ENCODE measurements at places on chromosomes 13 and 19. TPM values are rescaled to one million over a fixed set of nuclear protein-coding genes. Genes with fewer than 3 reads are reported as not detected.
A peak's percentile ranks its signal among the peaks of the same experiment; 100 is the strongest.

Gene SYT5
- 4.3 TPM for total RNA-seq

Gene PEX11G
- total RNA-seq = 5.5 TPM

Gene A1BG
- 4.6 TPM for total RNA-seq

Gene DPF1
- 4.9 TPM for total RNA-seq

Gene ZNF442
- total RNA-seq = 5.4 TPM

Gene MIR17HG
- 13.8 TPM for total RNA-seq

Gene ZNF569
- 7.6 TPM for total RNA-seq

Gene ZNF793
- total RNA-seq = 30.9 TPM

Gene GRIK5
- 11.6 TPM for total RNA-seq

DNA sequence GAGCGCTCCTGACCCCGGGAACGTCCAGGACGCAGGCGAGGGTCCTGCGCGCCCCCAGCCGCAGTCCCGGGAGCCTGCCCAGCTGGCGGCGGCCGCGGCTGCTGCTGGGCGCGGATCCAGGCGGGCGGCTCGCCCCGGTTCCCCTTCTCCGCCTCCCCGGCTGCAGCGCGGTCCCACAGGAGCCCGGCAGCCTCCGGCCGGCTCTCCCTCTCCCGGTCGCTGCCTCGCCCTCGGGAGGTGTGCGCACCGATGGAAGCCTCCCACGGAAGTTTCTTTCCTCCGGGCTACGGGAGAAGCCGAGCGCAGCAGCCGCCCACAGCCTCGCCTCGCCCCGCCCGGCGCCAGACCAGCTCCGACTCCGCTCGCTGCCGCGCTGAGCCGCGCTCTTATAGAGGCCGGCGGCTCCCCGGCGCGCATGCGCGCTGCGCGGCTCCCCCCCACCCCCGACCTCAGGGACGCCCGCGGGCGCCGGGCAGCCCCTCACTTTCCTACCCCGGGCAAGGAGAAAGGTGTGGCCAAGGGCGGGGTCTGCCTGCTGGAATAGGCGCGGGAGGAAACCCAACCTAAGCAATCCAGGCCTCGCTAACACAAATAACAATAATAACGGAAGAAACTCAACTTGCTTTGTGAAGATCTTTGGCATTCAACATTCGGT is at the start of gene SHISA2:
SHISA2 (minus strand) TSS at position 360 of the 655 bp plus-strand sequence. CDS start 1,041 bp downstream, outside the sequence.
- peak; percentile 40 for DNase-seq
- peaks cover 27% of the 10 kb centered on the region for H3K27me3 ChIP-seq
- peak within 1 kb of the TSS; percentile 1 for H3K27ac ChIP-seq
- H3K36me3 ChIP-seq = peaks cover 2% of the 10 kb centered on the region
- peaks cover 5% of the 10 kb centered on the region for H3K4me1 ChIP-seq

- DNase-seq = no peak
- H3K4me3 ChIP-seq = peak overlapping the region; percentile 89
- H3K27me3 ChIP-seq = no peaks in the 10 kb centered on the region
- H3K27ac ChIP-seq = peak overlapping the region; percentile 98
These were observed 666 bp upstream of the ZNF320 start for GRCh38 chr19:52898101-52898500.

DNA sequence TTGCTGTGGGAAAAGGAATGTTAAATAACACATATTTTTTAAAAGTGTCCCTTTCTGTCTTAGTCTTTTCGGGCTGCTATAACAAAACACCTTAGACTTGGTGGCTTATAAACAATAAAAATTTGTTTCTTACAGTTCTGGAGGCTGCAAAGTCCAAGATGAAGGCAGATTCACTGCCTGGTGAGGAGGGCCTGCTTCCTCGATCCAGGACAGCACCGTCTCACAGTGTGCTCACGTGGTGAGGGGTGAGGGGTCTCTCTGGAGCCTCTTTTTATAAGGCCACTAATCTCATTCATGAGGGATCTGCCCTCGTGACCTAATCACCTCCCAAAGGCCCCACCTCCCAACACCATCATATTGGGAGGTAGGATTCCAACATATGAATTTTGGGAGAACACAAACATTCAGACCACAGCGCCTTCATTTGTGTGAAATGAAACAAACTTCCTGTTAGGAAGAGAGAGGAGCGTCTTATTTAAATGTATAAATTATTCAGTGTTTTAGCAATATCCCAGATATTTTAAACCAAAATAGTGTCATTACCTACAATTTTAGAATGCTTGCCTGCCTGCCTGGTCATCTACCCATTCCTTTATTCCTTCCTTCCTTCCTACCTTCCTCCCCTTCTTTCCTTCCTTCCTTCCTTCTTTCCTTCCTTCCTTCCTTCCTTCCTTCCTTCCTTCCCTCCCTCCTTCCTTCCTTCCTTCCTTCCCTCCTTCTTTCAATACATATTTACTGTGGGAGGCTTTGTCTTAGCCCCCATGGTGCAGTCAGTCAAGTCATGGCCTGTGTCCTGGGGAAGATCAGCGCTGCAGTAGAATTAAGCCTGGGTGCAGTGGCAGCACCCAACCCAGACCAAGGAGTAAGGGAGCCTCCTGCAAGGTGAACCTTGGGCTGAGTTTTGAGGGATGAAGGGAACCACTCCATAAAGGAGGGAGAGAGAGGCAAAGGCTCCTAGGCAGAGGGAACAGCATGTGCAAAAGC is 84.2 kb downstream of the TEX26 start:
- H3K27ac ChIP-seq = no peak overlapping the region
- H3K27me3 ChIP-seq = peaks cover 19% of the 10 kb centered on the region
- no peaks in the 10 kb centered on the region for H3K36me3 ChIP-seq
- no peak for DNase-seq
- H3K4me1 ChIP-seq = no peaks in the 10 kb centered on the region

- H3K4me1 ChIP-seq = no peaks in the 10 kb centered on the region
- no peaks in the 10 kb centered on the region for H3K36me3 ChIP-seq
- no peak overlapping the region for H3K27ac ChIP-seq
These were observed 134.1 kb downstream of the URI1 start for GRCh38 chr19:30076101-30076551.

DNA sequence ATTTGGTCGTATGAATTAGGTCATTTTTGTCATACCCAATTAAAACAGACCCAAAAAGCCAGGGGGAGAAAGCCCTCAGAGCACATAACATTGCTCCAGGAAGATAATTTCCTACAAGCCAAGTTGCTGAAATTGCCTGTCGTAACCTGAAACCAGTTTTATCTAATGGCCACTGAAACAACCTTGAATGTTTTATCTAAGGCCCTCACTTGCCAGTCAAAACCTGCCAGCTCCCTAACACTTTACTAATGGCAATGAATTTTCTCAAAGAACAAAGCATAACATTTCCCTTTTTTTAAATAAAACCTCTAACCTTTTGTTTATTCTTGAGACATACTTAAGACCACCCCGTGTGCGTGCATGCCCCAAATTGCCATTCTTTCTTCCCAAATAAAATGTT is 496.2 kb upstream of the KLHL1 start:
- DNase-seq = no peak
- H3K27ac ChIP-seq = peak overlapping the region; percentile 29
- H3K36me3 ChIP-seq = peaks cover 4% of the 10 kb centered on the region
- H3K27me3 ChIP-seq = no peaks in the 10 kb centered on the region

DNA sequence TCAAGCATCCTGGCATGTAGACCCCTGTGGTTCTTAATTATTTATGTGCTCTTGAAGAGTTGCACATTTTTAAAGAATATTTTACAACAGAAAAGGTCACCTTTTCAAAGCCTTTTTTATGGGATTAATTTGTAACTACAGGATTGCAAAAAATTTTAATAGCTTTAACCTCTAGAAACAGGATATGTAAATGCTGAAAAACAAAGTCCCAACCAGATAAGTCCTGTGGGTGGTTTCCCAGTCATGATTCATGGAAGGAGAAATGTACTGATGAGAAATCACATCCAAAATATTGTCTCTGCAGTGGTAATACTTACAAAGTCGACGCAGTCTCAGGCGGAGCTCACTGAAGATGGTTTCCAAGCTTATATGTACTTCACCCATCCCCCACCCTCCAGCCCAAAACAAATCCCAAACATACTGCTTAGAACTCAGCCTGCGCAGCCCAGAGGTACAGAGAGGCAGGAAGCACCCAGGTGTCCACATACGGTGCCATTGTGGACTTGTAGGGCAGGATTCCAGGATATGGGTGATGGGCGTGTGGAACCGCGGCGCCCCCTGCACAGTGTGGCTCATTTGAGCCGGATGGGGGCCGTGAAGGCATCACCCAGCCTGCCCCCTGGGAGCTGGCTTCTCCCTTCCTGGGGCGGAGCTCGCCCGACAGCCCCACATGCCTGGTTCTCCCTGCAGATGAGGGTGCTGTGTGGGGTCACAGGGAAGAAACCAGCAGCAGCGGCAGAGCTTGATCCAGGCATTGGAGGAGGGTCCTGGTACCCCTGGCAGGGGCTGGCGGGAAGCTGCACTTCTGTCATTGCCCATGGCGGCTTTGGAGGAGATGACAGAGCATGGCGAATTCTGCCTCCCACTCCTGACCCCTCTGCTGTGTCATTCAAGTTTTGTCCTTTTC is 101.2 kb downstream of the ATP11A start:
- H3K4me1 ChIP-seq = no peaks in the 10 kb centered on the region
- H3K27me3 ChIP-seq = no peaks in the 10 kb centered on the region
- H3K4me3 ChIP-seq = no peak overlapping the region
- no peak for DNase-seq

DNA sequence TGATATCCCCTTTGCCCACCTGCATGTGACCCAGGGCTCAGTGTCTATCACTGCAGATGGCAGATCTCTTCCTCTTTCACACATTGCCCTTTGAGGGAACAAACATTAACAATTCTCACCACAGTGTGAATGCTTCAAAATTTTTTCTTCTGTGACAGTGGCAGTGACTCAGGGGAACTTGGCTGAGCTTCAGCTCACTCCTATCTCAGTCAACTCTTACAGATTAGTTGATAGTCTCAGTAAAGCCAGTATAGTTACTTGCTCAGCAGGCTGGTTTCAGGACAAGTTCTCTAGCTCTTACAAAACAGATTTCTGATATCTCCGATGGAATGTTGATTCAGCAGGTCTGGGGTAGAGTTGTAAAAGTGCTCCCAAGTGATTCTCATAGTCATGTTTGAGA is 166.9 kb downstream of the DLEU7 start:
- no peak overlapping the region for H3K4me3 ChIP-seq
- DNase-seq = no peak
- no peak overlapping the region for H3K27ac ChIP-seq
- H3K27me3 ChIP-seq = no peaks in the 10 kb centered on the region
- H3K4me1 ChIP-seq = peaks cover 6% of the 10 kb centered on the region

- H3K4me1 ChIP-seq = peaks cover 4% of the 10 kb centered on the region
- no peak overlapping the region for H3K27ac ChIP-seq
- H3K27me3 ChIP-seq = no peaks in the 10 kb centered on the region
- no peaks in the 10 kb centered on the region for H3K36me3 ChIP-seq
These were observed 755 bp upstream of the ZNF726 start for GRCh38 chr19:23913931-23914330.

DNA sequence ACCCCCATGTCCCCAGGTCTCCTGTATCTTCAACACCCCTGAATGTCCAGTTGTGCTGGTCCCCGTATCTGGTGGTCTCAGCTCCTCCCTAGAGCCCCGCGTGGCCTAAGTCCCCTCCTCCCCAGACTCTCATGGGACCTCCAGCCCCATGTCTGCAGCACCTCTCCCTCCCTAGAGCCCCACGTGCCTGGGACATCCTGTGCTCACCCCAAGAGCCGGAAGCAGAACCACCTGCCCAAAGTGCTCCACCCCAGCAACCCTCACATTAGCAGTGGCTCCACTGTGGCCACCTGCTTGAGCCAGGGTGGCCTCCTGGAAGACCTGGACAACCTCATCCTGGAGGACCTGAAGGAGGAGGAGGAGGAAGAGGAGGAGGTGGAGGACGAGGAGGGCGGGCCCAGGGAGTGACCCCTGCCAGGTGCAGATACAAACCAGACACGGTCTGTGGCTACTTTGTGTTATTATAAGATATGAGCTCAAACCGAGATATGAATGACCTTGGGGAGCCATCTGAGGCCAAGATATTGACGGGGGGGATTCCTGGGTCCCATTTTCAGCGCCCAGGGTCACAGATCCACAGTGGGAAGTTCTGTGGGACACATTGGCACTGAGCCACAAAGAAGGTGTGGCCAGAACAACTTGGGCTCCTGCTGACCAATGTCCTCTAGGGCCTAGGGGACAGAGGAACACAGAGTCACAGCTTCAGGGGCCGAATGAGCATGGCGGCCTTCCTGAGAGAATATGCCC is 6.0 kb downstream of the SHFL start:
- no peak overlapping the region for H3K27ac ChIP-seq
- no peak overlapping the region for H3K4me3 ChIP-seq
- DNase-seq = no peak

GRCh38 chr13:72648513-72649065 is 78.8 kb downstream of the MZT1 start:
- H3K36me3 ChIP-seq = no peaks in the 10 kb centered on the region
- peaks cover 4% of the 10 kb centered on the region for H3K4me1 ChIP-seq
- H3K4me3 ChIP-seq = no peak overlapping the region
- peaks cover 4% of the 10 kb centered on the region for H3K27me3 ChIP-seq
- DNase-seq = no peak
- H3K27ac ChIP-seq = no peak overlapping the region

- no peaks in the 10 kb centered on the region for H3K27me3 ChIP-seq
- no peak overlapping the region for H3K4me3 ChIP-seq
- H3K36me3 ChIP-seq = no peaks in the 10 kb centered on the region
- no peak overlapping the region for H3K27ac ChIP-seq
- no peaks in the 10 kb centered on the region for H3K4me1 ChIP-seq
- DNase-seq = no peak
These were observed 28.1 kb upstream of the CLDN10 start for GRCh38 chr13:95524264-95524901.

- H3K27ac ChIP-seq = no peak overlapping the region
- H3K27me3 ChIP-seq = no peaks in the 10 kb centered on the region
These were observed 1670.6 kb upstream of the PCDH20 start for GRCh38 chr13:63086286-63086685.

DNA sequence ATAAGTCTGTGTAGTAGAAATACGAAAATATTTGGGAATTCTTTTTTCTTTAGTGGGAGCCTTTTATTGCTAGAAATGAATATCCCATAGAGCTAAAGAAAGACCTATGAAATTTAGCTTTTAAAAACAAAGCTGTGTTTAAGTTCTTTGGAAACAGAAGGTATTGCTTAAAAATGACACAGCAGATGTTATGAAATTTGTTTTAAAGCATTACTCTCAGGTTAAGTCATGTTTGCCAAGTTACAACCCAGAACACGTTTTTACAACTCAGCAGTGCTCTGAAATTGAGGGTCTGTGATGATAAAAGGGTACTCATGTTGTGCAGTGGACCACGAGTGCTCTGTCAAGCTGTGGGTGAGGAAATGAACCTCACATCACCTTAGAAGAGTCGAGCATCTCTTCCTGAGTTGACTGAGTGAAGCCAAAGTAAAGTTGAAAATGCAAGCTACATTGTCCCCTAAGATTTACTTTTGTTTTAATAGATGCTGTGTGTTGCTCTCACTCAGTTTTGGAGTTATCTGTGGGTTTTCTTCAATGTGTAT is 161.1 kb downstream of the SHISA2 start:
- H3K4me1 ChIP-seq = peaks cover under 1% of the 10 kb centered on the region
- no peak overlapping the region for H3K27ac ChIP-seq
- H3K4me3 ChIP-seq = no peak overlapping the region
- no peak for DNase-seq
- no peaks in the 10 kb centered on the region for H3K36me3 ChIP-seq

GRCh38 chr19:47020992-47021496 is 1.4 kb downstream of the NPAS1 start:
- no peaks in the 10 kb centered on the region for H3K36me3 ChIP-seq
- H3K27me3 ChIP-seq = peaks cover 61% of the 10 kb centered on the region
- DNase-seq = no peak

Data from progenitor cell of endocrine pancreas (in vitro differentiated cells).